CD4-positive, alpha-beta T cell treated with Interleukin-10 for 1 hour (primary cell): ENCODE measurements at places on chromosomes 3 and 15.

GRCh38 chr15:58229297-58229768, 91.2 kb downstream of the AQP9 start:
- no peak for DNase-seq

GRCh38 chr3:39501059-39501458, 33.6 kb downstream of the MOBP start:
- DNase-seq = no peak

GRCh38 chr3:138203938-138204337, 16.8 kb downstream of the ARMC8 start:
- no peak for DNase-seq

- no peak for DNase-seq
Measured at GRCh38 chr3:69558912-69559311, 173.0 kb upstream of the FRMD4B start.

DNA sequence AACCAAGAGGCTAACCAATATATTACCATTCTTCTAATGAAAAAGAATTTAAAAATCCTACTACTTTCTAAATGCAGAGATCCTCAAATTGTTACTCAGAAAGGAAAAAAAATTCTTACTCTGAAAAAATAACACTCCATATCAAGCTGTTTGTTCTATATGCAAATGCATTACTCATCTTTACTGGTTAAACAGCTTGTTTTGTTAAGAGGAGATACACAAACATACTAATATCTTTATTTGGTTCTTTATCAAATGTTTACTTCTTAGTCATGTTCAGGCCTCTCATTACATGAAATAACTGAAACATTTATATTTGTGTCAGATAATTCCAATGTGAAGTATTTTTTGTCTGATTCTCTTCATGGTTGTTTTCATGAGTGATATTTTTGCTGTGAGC, 146.8 kb downstream of the PCCB start:
- DNase-seq = no peak

DNA sequence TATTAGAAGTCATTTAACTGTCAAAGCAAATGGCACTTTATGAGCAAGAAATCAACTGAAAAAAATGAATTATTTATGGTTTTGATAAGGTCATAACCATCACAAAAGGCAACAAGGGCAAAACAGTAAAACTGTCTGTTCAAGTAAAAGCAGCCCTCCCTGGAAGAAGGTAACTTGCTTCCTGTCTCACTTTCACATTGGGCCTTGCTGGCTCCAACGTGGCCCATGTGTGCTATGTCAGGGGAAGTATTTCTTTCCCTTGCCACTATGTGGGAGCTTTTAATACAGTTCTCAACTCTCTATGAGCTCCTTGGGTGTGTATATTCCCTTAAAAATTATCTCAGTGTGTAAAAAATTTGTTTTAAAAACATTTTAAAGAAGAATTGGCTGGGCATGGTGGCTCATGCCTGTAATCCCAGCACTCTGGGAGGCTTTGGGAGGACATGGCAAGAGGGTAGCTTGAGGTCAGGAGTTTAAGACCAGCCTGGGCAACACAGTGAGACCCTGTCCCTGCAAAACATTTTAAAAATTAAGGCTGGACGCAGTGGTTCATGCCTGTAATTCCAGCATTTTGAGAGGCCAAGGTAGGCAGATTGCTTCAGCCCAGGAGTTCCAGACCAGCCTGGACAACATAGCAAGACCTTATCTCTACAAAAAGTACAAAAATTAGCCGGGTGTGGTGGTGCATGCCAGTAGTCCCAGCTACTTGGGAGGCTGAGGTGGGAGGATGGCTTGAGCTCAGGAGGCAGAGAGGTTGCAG, 45.2 kb upstream of the TJP1 start:
- DNase-seq = no peak

- no peak for DNase-seq
Measured at GRCh38 chr3:10547841-10548783, 42.7 kb upstream of the ATP2B2 start.

- no peak for DNase-seq
Measured at GRCh38 chr3:195755391-195755790, 34.6 kb downstream of the MUC20 start.

DNA sequence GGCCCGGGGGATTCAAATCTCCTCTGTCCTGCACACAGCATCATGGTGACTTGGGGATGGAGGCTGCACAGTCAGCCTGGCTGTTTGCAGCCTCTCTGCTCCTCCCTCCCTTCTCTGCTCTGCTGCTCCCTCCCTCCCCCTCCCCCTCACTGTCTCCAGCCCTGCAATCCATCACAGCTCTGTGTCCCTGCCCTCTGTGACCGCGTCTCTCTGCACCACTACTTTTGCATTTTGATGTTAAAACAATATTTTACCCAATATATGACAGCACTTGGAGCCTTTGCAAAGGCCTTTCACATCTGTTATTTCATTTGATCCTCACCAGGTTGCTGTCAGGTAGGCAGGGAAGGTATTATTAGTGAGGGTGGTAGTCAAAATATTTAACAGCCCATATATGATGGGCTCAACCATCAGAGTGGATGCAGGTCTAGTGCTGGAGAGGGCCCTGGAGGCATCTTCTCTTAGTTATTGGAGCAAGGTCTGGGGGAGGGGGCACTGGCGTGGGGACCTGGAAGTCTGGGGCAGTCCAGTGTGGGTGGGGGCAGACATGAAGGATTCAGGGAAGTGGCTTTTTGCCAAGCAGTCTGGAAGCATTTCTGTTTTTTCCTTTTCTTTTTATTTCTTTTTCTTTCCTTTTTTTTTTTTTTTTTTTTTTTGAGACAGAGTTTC, 16.3 kb upstream of the VPS8 start:
- no peak for DNase-seq
